NCI-H524 treated with DMSO at 0.1 percent for 48 hours (cell line): ENCODE measurements at places on chromosomes 2 and 18.
A peak's percentile ranks its signal among the peaks of the same experiment; 100 is the strongest.

- no peak for DNase-seq
Observed at GRCh38 chr2:206846981-206847834, 81.8 kb downstream of the FASTKD2 start.

DNA sequence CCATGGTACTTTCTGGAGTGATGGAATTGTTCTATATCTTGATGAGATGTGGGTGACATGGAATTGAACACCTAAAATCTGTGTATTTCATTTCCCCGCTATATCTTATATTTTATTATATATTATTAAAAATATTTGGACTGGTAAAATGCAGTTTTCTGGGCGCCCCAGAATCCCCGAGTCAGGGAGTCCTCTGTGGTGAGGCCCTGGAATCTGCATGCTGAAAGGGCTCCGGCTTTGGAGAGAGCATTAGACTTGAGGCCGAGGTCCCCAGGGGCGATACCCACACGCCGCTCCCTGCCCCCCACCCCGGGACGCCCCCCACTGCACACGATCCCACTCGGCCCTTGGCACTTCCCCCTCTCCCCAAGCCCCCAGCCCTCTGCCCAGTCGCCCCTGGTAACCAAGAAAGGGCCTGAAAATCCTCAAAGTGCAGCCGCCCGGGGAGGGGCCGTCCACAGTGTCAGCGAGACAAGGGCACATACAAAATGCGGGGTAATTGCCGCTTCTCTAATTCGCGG lies 126.0 kb downstream of the ZFP36L2 start:
- DNase-seq = peak; percentile 3

- DNase-seq = no peak
Observed at GRCh38 chr18:77061946-77062517, 70.6 kb downstream of the MBP start.

GRCh38 chr2:172861098-172861497 lies 125.5 kb downstream of the RAPGEF4 start:
- DNase-seq = no peak

DNA sequence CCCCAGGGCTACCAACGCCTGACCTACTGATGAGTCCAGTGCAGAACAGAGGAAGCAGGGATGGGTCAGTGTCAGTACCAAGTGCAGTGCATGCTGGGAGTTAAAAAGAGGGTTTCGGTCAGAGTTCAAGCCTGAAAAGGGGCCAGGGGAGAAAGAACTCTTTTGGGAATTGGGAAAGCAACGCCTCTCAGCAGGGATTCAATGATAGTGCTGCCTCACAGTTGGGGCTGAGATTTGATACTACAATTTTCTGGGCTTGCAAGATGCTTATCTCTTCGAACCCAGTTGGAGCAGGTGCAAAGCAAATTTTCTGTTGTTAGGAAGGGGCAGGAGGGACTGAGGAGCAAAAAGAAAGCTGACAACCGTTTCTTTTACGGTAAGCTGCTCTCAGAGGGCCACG lies 82.6 kb downstream of the CERKL start:
- peak; percentile 78 for DNase-seq

DNA sequence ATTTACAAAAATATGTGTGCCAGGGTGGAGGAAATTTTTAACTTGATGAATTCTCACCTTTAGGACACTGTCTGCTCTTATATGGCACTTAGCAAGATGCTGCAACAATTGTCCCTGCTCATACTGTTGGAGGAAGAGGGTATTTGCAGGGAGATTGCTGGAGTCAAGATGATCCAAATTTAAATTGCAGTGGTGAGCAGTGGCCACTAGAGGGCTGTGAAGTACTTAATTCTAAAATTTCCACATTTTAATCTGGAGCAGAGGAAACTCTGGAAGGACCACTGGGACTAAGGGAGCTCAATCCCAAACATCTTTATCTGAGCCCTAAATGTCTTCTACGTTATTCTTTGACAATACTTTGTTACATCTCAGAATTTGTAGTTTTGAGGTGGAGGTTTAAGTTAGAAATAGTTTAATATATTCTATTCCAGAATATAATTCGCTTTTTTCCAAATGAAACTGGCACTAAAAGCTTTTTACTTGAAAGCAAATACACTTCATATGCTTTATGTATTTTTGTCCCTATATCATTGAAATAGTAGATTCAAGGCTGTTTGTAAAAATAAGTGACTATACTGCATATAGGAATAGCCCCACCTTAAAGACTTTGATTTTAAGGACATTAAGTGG lies 33.0 kb upstream of the PTH2R start:
- peak; percentile 23 for DNase-seq

DNA sequence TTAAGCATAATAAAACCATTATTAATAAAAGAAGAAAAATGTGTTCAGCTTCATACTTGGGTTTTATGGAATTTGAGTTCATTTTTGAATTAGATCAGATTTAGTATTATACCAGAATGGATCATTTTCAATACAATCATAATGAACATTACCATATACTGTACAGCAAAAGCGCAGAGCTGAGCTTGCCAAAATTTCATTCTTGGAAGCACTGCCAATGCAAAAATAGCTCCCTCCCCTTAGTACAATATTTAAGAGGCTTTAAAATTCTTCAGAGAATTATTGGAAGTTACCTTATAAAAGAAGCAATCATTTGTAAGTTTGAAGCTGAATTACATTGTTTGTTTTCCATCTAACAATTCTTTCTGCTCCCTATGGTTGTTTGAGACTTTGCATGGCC lies 938.1 kb upstream of the SLC39A10 start:
- DNase-seq = no peak

- no peak for DNase-seq
Observed at GRCh38 chr2:55056024-55056521, 5.8 kb upstream of the RTN4 start.

DNA sequence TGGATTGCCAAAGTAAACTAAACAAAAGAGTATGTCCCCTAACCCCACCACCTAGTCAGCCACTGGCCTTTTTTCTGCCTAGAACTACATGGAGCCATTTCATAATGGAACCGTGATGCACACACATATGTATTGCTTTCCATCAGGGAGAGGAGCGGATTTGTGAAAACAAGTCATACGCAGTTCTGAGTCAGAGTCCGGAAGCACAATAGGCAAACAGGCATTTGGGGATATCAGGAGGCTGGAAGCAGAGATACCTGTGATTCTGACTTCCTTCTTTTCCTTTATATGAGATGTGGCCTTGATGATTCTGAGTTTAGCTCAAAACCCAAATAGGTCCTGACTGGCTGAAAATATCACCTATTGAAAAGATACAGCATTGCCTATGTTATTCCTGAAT lies 93.5 kb downstream of the TMEM163 start:
- no peak for DNase-seq

DNA sequence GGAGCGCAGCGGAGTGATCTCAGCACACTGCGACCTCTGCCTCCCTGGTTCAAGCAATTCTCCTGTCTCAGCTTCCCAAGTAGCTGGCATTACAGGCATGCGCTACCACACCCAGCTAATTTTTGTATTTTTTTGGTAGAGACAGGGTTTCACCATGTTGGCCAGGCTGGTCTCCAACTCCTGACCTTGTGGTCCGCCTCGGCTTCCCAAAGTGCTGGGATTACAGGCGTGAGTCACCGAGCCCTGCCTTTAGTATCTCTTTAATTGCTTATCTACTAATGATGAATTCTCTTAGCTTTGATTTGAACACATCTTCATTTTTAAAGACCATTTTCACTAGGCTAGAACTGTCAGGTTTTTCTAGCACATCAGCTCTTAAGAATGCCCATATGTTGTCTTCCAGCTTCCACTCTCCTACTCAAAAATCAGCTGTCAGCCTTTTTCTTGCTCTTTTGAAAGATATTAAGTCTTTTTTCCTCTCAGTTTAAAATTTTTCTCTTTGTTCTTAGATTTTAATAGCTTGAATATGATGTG lies 16.1 kb upstream of the MFSD2B start:
- DNase-seq = no peak

GRCh38 chr2:45911538-45911937 lies 260.1 kb downstream of the PRKCE start:
- DNase-seq = no peak

- no peak for DNase-seq
Observed at GRCh38 chr2:67616749-67617148, 219.6 kb downstream of the ETAA1 start.

DNA sequence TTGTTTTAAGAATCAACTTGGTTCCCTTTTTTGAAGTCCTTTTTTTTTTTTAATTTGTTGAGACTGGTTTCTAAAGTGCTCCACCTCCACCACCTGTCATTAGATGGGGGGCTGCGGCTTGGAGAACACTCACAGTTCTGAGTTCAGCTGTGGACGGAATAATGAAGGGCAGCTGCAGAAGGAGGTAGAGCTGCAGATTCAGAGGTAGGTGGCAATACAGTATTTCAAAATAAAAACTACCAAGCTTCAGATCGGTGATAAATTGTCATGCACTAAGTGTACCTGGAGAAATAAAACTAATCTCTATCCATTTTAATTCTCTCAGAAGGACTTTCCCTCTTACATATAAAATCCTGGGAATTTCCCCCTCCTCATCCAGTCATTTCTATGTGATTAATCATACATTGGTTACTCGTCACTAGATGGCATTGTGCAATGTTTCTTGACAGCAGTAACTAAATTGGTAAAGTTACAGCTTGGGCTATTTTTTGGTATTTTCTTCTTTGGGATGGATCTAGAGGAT lies 81.1 kb upstream of the SLC39A10 start:
- DNase-seq = no peak

DNA sequence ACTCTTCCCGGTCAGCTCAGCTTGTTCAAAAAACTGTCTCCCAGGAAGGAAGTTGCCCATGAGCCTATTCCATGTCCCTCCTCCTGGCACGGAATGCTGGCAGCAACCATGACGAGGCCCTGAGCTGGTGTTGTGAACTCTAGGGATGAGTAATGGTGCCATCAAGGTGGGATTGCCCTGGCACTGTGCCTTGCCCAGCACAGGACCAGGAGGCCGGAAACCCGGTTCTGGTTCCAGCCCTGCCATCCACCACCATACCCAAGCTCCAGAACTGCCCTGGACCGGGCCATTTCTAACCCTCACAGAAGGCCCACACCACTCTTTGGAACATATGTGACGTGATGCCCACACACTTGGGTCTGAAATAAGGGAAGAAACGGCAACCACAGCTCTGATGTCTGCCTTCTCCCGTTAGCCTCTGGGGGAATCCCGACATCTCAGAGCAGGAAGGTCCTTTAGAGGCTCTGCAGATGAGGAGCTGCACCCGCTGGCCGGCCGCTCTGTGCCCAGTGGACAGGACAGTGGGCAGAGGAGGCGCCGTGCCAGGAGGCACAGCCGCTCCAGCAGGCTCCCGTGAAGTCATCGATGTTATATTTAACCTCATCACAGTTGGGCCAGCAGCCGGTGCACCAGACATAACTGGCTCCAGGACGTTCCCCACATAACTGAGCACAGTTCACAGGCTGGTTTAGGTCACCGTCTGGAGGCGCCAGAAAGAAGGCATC lies 462.1 kb upstream of the ID2 start:
- DNase-seq = no peak

GRCh38 chr2:164747140-164747539 lies 94.5 kb downstream of the COBLL1 start:
- no peak for DNase-seq

DNA sequence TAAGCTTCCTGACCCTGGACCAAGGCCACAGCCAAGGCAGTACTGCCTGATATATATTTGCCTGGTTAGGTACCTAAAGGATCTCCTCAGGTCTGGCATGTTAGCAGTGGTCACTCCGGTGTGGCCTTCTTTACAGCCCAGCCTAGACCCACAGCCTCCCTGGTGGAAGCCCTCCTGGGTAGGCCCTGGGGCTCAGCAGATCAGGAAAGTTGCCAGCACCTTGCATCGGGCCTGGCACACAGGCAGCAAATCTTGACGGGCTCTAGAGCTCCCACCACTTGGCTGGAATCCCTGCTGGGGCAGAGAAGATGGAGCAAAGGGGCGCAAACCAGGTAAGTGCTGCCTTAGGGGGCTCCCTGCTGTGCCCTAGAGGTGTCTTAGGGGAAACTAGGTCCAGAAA lies 40.9 kb upstream of the ATP6V1B1 start:
- no peak for DNase-seq

DNA sequence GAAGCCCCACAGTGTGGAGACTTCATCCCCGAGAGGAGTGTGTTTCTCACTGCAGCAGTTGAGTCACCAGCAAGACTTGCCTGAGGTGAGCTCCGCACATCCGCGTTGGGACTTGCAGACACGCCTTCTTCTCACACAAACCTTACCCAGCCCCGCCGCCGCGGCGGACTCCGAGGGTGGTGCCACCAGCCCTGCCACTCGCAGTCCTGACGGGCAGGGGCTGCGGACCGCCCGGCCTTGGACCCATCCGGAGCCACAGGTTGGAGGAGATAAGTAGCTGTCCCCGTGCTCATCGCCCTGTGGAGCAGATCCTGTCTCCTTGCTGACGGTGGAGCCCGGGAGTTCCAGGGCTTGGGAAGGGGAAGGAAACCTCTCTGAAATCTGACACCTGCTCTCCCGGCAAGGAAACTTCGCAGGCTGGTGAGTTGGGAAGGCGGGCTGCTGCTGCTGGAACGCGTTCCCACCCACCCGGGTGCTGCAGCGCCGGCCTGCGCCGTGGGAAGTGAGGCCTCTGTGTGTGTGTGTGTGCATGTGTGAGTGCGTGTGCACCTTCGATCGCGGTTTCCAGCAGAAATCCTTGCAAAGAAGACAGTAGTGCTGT lies at the start of gene RAB27B:
Gene RAB27B, plus strand, starts transcription at position 197 of the 601 bp plus-strand sequence. CDS start 49,109 bp downstream, outside the sequence.
- DNase-seq = peak; percentile 31

GRCh38 chr2:160145471-160145870 lies 54.6 kb downstream of the ITGB6 start:
- DNase-seq = no peak

GRCh38 chr2:28216331-28216730 lies 176.3 kb upstream of the FOSL2 start:
- DNase-seq = no peak

GRCh38 chr2:219633276-219634065 lies 6.0 kb downstream of the SLC4A3 start:
- no peak for DNase-seq

DNA sequence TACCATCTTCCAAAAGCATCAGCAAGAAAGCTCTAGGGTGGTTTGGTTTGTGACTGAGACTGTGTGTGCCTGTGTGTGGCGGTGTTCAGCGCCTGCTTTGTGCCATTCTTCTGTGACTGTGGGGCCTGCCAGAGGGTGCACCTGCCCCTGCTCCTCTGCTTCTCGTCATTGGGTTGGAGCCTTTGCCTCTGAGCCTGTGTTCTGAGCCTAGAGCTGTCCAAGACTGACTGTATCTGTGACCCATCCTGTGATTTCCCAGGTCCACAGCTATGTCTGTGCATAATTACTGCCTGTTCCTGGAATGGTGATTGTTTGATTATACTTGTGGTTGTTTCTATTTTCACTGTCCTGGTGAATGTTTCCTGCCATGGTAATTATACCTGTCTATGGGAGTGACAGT lies 57.1 kb upstream of the KLHL29 start:
- DNase-seq = no peak

DNA sequence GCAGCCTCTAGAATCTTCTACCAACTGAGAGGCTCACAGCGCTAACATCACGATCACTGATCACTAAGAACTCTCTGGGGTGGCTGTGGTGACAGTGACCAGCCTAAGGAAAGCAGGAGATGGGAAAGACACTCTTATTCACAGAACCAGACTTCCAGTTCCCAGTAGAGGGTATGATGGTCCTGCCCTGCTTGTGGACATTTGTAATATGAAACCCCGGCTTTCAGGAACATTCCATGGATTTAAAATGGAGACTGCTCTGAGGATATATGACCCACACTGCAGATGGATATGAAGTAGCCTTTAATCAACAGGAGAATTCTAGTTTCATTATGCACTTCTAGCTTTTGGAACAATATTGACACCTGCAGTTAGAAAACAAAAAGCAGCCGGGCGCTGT lies 131.8 kb downstream of the AFF3 start:
- no peak for DNase-seq

GRCh38 chr2:220999356-220999755 lies 572.7 kb downstream of the EPHA4 start:
- DNase-seq = no peak
